ENCODE measurements at places on chromosomes 4 and X.

- DNase-seq: no peak
These were observed 62.5 kb upstream of the HOPX start for GRCh38 chr4:56743550-56743949.

DNA sequence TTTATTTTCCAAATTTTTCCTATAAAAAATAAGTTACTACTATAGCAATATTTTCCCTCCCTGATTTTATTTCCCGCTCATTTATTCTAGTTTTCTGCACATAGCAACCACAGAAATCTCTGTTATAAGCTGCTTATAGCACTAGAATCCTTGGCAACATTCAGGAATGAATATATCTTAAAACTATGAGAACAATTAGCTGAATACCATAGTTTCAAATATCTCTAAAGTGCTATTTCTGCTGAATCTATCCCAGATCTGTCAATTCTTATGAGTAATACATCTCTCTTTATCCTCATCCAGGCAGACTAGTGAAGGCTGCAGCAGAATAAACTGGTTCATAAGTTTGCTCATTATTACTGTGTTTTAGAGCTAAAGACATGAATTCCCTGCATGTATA lies 622.9 kb upstream of the DIPK2B start:
- DNase-seq: no peak

DNA sequence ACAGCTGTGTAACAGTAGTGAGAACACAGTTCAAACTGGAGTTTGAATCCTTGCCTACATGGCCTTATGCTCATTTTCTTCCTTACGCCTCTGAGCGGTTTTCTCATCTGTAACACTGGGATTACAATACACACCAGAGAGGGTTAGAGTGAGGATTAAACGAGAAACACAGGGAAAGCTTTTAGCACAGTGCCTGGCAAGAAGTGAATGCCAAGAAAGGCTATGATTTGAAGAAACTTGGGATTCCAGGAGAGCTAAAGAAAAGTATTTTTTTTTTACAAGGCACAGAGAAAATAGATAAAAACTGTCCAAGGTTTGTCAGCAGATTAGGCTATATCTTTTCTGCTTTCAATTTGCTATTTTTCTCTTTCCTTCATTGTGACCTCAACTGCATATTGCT lies 246.4 kb downstream of the FBXW7 start:
- no peak for DNase-seq

- DNase-seq: no peak
These were observed 636.5 kb upstream of the SLIT2 start for GRCh38 chr4:19615086-19615689.

DNA sequence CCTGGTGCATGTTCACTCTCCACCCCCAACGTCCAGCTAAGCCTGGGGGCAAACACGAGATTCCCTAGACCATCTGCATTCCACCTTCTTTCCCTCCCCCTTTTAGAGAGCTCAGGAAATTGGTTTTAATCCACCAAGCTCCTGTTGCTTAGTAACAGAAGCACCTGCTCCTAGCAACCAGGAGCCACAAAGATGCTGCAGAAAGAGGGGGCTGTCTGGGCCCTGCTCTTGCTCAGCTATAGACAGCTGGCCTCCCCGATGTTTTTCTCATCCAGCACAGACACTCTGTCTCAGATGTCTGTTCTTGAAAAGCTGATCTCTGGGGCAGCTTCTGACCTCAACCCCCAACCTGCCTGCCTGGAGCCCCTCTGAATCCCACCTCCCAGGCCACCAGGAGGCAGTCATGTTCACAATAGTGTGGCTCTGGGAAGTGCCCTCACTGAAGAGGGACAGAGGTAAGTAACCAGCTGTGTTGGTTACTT lies 71.5 kb downstream of the SLC16A2 start:
- no peak for DNase-seq

DNA sequence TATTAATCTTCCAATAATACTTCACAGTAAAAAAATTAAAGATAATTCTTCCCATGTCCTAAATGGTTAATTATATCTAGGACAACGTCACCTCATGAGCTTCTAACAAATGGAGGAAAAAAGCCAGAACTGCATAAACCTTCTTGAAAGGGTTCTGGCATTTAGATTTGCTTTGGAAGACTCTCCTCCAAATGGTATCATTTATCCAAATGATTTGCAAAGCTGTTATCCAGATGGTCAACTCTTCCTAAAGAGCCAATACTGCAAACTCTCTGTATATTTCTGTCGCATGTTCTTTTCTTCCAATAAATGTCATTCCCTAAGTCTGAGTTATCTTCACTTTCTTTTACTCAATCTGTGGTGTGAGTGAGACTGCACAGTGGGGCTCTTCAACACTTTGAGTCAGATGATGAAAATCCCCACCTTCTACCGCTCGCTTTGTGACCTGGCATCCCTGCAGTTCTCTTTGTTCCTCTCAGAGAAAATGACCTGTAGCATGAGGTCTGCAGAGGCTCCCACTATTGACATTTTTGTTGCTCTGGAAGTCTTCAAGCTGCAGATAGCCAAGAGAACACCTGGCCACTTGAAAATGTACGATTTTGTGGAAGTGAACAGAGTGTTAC lies 52.9 kb downstream of the TMEM150C start:
- DNase-seq: no peak

GRCh38 chrX:70244881-70245280 lies 10.4 kb downstream of the AWAT1 start:
- DNase-seq: no peak

DNA sequence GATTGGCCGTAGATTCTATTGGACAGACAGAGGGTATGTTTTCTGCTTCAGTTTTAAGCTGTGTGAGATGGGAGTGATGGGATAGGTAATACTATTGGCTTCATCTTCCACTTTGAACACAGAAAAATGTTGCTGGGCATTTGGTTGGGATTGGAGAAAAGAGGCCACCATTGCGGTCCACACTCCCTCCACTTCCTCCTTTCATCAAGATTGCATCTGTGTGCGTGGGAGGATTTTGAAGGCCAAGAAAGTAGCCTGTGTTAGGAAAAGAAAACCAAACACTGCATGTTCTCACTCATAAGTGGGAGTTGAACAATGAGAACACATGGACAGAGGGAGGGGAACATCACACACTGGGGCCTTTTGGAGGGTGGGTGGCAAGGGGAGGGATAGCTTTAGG lies 56.4 kb downstream of the EGF start:
- no peak for DNase-seq

- no peak for DNase-seq
These were observed 14.0 kb upstream of the ADH5 start for GRCh38 chr4:99102634-99103033.

DNA sequence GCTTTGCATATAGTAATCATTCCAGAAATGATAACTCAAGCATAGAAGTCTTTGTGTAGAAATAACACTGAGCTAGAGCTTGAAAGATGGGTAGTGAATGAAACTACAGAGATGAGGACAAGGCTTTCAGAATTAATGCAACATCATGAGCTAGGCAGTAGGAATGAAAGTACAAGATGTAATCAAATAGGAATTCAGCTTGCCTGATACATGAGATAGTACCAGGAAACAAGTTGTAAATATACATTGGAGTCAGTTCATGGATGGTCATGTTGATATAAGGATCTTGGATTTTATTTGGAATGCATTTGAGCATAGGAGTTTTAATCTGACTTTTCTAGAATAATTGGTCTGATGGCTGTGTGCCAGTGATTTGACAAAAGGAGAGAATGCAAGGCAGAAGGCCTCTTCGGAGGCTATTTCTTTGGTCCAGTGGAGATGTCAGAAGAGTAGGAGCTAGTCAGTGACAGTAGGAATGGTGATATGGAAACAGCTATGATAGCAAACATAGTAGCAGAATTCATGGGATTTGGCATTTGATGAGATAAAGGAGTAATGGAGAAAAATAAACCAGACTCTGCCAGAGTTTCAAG lies 206.4 kb upstream of the PACRGL start:
- DNase-seq: no peak

DNA sequence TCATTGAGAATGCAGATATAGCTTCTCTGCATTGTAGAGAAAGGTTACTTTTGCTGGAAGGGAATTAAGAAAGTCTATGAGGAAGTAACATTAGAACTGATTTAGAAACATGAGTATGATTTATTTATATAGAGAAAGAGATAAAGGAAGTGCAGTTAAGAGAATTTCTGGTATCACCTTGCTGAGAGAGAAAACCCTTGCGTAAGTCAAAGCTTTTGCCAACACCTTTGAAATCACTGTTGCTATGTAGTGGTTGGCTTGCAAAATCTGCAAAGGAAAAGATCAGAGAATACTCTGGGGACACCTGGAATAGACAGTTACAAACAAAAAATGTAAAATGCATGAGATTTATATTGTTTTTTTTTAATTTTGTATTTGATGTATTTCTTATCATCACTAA lies 137.3 kb upstream of the RXFP1 start:
- no peak for DNase-seq

- no peak for DNase-seq
These were observed 23.8 kb downstream of the AMMECR1 start for GRCh38 chrX:110294087-110294486.

DNA sequence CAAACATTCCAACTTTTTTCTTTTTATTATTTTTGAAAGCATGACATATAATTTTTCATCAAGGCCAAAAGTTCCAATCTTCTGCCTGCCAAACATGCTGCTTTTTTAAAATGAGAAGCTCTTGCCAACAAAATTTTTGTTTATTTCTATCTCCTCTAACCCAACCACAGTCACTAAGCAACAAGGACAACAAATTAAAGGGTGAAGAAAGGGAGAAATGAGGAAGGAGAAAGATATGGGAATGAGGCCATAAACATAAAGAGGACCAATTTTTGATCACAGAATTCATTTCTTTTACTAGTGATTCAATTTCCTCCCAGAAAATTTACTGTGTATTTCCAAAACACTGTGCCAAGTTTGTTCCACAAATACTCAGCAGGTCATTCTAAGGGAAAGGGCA lies 537.0 kb upstream of the DIAPH2 start:
- DNase-seq: no peak

GRCh38 chrX:105635794-105636193 lies 186.5 kb upstream of the NRK start:
- DNase-seq: no peak

Data from pancreas (tissue), 10 donors.